ENCODE measurements at places on chromosomes 11 and 22.

- DNase-seq: no peak
Observed at GRCh38 chr11:93054279-93054678, 84.8 kb downstream of the MTNR1B start.

- DNase-seq: no peak
Observed at GRCh38 chr22:40121461-40121860, 56.3 kb upstream of the TNRC6B start.

- no peak for DNase-seq
Observed at GRCh38 chr11:122517403-122518379, 137.8 kb upstream of the UBASH3B start.

DNA sequence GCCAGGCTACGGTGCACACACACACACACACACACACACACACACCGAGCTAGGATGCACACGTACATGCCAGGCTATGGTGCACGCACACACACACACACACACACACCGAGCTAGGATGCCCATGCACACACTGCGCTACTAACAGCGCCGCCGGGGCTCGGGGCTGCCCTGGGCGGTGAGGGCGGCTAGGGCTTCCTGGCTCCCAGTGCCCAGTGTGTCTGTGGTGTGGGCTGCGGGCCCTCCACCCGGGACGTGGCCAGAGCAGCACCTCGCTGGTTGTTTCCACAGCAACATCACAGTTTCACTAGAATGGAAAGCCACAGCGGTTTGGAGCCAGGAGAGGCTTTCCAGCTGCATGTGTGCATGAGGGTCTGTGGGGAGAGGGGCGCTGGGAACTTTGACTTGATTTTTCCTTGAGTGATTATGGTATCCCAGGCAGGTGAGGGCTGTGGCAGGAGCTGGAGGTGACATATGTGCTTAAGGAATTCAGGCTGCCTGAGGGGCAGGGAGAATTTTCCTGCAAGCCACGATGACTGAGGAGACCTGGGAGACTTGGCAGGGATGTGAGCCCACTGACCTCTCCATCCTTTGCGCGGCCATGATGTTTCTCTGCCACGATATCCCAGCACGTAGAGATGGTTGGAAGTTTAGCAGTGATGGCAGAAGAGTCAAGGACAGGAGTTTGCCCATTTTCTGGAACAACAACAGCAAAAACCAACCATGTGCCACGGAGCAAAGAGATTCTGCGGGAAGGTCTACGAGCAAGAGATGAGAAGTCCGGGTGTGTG lies 195.9 kb downstream of the SNX19 start:
- no peak for DNase-seq

DNA sequence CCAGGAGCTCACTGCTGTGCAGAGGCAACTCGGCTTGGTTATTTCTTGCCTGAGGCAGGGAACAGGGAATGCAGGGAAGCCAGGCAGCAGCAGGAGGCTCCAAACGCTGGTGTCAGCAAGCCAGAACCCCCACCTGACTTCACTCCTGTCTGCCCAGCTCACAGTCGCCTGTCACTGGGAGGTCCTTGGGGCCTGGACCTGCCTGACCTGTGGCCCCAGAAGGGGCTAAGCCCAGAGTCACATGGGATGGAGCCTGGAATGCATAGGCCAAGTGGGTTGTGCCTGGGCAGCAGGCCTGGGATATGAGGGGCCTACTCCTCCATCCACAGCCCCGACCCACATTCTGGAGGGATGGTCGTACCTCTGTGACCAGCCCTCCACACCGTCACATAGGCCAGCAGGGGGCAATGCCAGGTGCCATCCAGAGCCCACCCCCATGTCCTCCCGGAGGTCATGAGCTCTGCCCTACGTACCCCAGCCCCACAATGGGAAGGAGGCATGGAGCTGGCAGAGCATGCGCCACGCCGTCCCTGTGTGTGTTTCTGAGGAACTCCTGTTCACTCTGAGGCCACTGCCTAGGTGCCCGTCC lies 5.2 kb downstream of the RASSF7 start:
- DNase-seq: no peak
